ENCODE measurements at places on chromosomes 7 and 10.

DNA sequence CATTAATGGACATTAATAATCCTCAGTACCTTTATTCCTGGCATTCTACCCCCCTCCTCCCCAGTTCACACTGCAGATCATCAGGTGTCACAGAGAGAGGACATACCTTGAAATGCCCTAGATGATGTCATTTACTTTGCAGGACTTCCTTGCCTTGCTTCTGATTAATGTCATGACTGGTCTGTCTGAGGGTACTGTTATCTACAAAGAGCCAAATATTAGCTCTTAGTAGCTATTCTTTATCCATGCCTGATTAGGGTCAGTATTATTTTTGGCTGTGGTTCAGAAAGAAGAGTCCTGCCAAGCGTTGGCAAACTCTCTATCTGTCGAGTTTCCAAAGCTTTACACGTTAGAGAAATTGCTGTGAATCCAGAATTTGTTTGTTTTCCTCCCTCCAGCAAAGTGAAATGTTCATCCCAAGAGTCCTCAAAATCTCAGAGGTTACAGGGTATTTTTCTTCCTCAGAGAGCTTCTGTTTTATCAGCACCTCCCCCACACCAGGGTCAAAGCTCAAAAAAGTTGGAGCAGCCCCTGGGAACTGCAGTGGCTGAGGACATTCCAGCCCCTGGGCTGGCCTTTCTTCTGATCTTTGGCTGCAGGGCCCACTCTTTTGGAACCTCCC, 12.6 kb downstream of the SCD start:
- DNase-seq = peak; percentile 8

DNA sequence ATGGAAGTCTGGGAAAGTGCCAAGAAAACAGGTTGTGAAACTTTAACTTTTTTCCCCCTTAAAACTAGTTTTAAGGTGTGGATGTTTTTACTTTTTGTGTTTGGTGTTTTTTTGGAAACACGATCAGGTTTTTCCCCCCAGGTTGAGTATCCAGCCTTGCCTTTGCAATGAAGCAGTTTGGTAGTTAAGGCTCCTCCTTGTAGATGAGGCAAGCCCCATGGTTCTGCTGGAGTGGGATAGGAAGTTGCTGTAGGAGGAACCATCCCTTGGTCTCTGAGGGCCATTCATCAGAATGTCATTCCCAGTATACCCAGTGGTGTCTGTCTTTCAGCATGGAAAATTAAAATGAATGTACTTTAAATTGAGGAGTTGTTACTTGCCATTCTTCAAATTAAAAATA, 2.7 kb downstream of the CUL1 start:
- DNase-seq = no peak

DNA sequence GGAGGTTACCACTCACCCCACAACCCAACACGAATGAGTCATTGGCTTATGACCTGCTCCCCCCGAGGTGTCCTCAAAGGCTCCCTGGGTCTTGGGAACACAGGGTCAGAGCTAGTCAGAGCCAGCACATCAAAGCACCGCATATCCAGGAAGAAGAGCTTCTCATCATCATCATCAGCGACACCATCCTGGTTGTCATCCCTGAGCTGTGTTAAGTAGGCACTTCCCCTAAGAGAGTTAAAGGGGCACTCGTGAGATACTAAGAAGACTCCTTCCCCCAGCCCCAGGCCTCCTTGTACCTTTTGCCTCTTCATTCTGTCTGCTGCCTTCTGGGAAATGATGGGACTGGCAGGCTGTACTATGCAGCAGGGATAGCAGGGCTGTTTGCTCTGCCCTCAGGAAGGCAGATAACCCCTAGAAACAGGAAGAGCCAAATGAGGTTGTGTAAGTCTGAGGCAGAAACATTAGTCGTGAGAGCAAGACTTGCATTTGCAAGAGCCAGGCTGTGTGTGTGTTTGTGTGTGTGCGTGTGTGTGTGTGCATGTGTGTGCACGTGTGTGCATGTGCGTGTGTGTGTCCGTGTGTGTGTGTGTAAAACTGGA, 11.1 kb upstream of the CPA1 start:
- no peak for DNase-seq

DNA sequence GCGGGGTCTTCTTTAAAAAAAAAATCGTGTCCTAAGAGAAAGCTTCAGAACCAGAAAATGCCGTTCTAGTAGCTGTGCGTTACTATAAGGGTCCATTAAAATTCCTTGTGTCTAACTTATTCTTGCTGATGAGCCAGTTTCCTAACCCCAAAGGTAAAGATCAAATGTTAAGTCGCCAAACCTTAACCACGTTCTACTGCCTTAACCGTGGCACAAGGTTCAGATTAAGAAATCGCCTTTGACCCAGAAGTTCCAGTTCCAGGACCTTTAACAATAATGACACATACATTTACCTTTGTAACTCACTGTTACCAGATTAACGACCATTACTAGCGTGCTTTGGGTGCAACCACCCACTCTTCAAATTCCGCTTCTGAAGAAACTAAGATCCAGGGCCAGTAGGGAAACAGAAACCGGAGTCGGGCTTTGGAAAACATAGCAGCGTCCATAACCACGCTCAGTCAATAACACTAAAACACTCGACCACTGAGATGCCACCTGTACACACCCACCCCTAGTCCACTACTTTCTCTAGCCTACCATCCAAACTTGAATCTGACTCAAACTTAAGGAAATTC, 620 bp downstream of the BET1 start:
- no peak for DNase-seq

DNA sequence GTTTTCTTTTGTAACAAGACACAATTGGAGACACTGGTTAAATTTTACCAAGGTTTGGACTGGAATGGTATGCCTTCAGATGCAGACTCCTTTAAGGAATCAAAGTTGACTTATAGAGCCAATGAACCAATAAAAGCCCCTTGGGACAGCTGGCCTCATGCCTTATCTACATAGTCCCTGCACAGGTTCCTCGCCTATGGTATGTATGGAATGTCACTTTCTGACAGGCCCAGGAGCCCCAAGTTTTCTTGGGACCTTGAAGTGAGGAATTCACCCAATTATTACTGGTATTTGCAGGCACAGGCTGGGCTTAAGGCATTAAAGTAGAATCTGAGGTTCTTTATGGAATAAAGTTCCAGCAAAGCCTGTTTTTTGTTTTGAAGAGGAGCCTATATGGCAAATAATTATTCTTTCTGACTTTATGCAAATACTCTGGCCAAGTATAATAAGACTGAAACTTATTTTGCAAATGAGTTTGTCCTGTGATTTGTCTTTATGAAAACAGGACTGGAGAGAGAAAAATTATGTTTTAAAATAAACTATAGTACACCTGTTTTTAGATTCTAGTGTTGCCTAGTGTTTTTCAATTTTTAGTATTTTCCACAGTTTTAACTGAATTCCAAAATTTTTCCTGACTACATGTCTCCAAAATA, 24.1 kb upstream of the DNMBP start:
- DNase-seq = no peak

- DNase-seq = no peak
Observed at GRCh38 chr10:19848226-19848985, 32.2 kb downstream of the PLXDC2 start.

DNA sequence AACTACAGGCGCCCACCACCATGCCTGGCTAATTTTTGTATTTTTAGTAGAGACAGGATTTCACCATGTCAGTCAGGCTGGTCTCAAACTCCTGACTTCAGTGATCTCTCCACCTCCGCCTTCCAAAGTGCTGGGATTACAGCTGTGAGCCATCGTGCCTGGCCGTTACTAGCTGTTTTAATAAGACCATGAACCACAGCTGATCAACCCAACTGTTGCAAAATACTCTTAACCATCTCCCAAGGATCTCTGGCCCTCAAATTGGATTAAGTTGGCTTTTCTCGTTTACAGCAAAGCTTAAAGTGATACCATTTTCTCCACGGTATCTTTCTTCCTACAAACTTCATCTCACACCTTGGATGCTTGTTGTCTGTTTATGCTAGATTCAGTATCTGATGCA, 18.3 kb downstream of the ZFAND2A start:
- no peak for DNase-seq

DNA sequence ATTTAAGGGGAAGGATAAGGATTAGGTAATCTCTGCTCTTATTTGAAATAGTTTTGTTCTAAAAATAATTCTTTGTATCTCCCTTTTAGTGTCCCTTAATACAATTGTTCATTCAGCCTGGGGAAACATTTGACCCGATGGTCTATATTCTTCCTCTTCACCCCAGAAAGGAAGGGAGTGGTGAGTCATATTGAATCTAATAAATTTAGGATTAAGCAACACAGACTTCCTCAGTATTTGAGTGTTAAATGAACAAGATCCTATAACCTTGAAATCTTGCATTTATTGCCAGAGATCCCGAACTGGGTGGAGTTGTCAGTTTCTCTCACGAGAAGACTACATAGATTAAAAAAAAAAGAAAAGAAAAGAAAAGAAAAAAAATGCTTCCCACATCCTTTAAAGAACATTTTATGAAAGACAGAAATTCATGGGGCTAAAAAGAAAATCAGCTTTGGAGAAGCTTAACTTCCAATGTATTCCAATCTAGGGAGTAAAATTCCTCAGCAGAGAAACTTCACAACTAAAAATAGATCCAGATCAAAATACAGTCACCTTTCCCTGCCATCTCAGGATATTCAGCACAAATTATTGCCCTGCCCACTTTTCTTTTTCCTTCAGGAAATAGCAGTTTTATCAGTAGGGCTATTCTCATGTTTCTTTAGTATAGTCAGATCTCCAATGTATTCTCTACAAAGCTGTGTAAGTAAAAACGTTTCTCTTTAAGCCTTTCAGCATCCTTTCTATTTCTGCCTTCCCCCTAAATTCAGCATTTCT, 82.2 kb downstream of the SEMA3D start:
- no peak for DNase-seq

DNA sequence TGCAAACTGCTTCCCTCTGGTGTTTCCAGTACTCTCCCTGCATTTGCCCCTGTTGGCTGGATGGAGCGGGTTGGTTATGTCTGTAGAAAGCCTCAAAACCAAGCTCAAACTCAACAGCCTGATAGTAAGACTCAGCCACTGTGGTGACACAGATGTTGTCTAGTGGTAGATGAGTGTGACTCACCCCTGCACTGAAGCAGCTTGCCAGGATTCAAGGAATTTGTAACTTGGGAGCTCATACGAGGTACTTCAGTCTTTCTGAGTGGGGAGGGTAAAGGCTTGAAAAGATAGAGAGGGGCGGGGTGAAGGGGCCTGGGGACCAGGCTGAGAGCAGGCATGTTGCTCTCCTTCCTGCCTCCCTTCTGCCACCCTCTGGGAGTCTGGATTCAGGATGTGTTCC, 22.9 kb upstream of the AQP1 start:
- peak; percentile 39 for DNase-seq

GRCh38 chr10:18474118-18474455, 177.3 kb downstream of the NSUN6 start:
- no peak for DNase-seq

Measured in NCI-H446 treated with DMSO at 0.1 percent for 48 hours (cell line).